ENCODE measurements at places on chromosomes 6 and 20.

- DNase-seq, result no peak
Observed at GRCh38 chr20:8335495-8336195, 203.6 kb downstream of the PLCB1 start.

GRCh38 chr6:15402406-15403045 is 156.7 kb downstream of the JARID2 start:
- no peak for DNase-seq

GRCh38 chr6:40054186-40054585 is 119.9 kb upstream of the MOCS1 start:
- DNase-seq, result no peak

GRCh38 chr6:158867381-158868121 is 48.4 kb upstream of the EZR start:
- DNase-seq, result no peak

- DNase-seq, result no peak
Observed at GRCh38 chr6:34143196-34143883, 2.5 kb downstream of the GRM4 start.

- DNase-seq, result no peak
Observed at GRCh38 chr6:136415351-136416007, 125.8 kb upstream of the BCLAF1 start.

- DNase-seq, result no peak
Observed at GRCh38 chr6:67231092-67231491, 1404.0 kb upstream of the ADGRB3 start.

- DNase-seq, result no peak
Observed at GRCh38 chr6:15264902-15265761, 19.3 kb downstream of the JARID2 start.

DNA sequence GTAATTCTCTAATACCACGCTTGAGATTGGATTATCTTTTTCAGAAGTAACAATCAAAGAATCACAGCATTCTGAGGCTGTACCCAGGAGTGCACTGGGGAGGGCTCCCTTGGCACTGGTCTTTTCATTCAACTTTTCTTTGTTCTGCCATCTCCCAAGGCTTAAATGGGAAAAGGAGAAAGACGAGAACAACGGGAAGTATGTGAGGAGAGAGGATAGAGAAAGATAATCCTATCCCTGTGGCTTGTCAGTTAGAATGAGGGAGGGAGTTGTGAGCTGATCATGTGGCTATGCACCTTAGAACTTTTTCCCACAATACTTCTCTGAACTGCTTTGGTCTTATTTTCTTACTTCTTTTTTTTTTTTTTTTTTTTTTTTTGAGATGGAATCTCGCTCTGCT is 83.1 kb downstream of the CAP2 start:
- no peak for DNase-seq

GRCh38 chr6:2725999-2726567 is 24.6 kb downstream of the MYLK4 start:
- DNase-seq, result no peak

GRCh38 chr6:18053555-18054445 is 66.4 kb upstream of the KIF13A start:
- no peak for DNase-seq

GRCh38 chr20:57435498-57436222 is 44.5 kb downstream of the RBM38 start:
- peak; percentile 12 for DNase-seq

DNA sequence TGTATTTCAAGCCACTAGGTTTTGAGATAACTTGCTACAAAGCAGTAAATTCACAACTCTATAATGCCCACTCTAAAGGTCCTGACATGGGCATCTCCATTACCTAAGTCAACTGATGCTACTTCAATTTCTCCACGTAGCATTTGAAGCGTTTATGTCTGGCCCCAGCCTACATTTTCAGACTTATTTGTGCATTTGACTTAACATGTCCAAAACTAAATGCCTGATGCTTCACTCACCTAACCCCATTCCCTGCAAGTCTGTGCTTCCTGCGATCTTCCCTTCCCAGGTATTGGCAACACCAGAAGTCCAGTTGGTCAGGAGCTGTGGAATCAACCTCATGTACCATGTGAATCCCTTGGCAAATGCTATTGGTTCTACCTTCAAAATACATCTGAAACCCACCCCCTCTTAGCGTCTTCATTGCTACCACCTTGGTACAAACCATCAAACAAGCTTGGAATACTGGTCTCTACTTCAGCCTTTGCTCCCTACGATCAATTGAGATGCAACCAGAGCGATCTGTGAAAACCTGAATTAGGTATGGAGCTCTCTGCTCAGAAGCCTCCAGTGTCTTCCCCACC is 12.8 kb upstream of the ZNFX1 start:
- no peak for DNase-seq

GRCh38 chr6:43791745-43792422 is 21.9 kb downstream of the VEGFA start:
- DNase-seq, result no peak

- DNase-seq, result no peak
Observed at GRCh38 chr6:148379966-148380713, 37.5 kb downstream of the SASH1 start.

- no peak for DNase-seq
Observed at GRCh38 chr6:111550195-111550594, 55.5 kb downstream of the TRAF3IP2 start.

DNA sequence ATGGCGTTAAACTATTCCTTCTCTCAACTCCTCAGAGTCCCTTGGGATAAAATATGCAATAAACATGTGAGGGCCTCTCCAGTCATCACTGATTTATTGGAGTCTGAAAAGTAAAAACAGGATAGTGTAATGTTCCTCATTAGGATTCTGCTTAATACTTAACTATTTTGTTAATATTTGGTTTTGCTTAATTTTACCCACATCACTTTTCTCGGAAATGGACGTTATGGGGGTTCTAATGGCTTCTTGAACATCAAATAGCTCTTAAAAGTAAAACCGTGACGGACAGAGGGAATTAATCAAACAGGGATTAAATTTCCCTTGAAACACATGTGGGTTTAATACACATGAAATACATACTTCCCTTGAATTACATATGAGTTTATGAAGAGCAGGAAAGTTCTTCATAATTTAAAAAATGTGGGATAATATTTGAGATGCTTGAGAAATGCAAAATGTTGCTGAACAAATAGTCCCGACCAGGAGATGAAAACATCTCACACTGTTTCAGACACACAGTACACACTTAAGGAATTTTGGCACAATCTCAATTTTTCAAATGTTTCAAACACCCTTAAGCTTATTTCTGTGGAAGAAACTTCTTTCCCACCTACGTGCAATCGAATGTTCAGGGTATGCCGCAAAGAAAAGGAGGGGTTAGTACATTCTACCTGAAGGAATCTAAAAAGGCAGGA is 38.4 kb upstream of the EIF2S2 start:
- no peak for DNase-seq

DNA sequence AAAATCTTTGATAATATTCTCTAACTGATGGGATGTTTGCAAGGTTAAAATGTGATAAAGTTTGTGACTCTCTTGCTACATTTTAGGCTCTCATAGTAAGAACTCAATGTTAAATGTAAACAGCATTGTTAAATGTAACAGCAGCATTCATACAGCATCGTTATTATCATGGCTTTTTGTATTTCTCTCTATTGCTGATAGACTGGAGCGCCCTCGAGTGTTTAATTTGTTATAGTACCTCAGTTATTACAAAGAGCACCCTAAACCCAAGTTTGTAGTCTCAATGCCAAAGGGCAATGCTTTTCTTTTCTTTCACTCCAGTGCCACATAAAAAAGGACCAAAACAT is 14.9 kb upstream of the TTPAL start:
- DNase-seq, result no peak

DNA sequence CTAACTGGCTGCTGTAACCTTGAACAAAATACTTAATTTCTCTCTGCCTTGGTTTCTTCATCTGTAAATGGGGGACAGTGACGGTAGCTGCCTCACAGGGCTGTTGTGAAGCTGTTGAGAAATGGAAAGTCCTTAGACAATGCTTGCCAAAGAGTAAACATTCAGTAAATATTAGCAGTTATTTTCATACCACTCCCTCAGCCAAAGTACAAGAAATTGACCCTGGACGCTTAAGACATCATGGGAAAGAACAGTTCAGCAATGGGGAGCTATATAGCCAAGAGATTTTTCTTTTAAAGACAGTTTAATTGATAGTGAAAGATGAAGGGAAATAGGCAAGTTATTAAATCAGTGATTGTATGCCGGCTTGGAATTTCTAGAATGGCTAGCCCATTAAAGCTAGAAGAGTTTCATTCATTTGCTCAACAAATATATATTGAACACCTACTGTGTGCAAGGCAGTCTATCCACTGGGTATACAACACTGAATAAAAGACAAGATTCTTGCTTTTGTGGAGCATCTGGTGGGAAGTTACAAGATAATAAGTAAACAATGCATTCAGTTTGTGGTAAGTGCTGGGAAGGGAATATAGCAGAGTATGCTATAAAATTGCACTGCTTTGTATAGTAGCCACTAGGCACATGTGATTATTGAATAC is 2.0 kb downstream of the CTNNBL1 start:
- no peak for DNase-seq

GRCh38 chr20:57818418-57819181 is 108.8 kb upstream of the PMEPA1 start:
- DNase-seq, result no peak

DNA sequence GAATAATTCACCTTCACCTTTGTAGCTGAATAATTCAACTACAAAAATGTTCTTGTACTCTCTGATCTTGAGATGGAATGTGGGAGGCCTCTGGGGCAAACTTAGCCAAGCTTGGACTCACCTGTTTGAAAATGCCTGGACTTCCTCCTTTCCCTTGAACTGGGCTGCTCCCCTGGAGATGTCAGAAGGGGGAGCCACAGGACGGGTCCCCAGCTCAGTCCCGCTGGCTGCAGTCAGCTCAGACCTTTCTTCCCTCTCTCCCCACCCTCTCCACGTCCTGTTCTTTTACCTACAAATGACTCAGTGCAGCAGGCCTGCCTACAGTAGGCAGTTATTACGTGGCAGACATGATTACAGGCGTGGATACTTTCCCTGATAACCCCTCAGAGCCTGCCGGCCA is 131.5 kb upstream of the RALGAPA2 start:
- DNase-seq, result no peak

DNA sequence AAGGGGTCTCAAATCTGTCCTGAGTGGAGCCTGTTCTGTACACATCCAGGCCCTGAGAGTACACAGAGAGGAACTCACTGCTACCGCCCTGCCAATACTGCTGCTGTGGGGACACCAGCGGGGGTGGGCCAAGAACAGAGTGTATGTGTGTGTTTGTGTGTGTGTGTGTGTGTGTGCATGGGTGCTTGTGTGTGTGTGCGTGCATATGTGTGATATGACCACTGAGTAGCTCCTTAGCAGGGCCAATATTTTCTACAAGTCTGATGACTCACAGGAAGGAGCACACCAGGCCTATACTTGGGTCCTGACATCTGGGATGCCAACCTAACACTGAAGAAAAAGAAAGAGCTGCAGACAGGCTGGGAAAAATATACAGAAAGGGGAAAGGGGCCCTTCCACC is 1.4 kb downstream of the RAET1E start:
- no peak for DNase-seq

DNA sequence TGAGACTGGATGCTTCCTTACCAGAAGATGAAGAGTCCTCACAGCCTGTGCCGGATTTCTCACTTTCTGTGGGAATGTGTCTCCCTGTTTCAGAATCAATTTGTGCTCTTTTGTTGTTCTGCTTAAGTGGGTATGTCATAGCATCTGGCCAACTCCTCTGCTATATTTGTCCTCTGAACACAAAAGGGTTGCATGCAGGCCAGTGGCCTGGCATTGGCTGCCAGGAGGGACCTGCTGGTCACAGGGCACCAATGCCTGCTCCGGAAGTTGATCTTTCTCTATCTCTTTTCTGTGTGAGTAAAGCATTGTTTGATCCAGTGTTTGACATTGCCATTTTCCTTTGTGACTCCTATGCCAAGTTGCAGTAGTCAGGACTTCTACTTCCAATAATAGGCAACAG is 47.8 kb downstream of the JARID2 start:
- DNase-seq, result no peak

DNA sequence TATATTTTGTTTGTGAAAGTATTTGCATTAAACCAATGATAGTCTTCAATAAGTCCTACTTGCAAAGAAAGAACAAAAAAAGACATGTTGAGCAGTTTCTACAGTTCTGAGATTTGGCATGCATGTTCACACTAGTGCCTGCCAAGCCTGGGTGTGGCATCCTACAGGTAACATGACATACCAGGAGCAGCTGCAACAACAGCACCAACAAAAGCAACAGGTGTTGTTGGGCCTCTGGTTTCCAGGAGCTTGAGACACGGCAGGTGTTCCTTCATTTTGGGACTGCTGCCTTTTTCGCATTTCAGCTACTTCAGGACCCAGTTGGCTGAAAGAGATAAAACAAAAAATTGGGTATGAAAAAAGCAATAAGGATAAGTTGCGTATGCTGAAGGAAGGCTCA is 41.2 kb upstream of the MTRF1L start:
- no peak for DNase-seq

- no peak for DNase-seq
Observed at GRCh38 chr6:3454273-3455010, 2.4 kb downstream of the SLC22A23 start.

DNA sequence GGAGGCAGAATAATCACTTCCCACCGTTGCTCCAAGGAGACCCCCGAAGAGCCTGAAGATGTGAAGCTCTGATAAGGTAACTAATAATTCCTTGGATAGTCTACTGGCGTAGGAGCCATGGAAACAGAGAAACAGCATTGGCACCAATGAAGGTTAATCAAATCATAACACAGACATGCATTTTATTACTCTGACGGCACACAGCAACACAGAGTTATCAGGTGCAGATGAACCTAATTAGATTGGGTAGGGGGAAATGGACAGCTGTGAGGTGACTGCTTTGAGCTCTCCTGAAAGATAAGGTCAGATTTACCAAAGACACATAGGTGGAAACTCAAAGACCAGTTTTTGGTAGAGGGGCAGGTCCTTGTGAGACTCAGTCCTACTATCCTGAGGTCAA is 544.0 kb upstream of the AGPAT4 start:
- DNase-seq, result no peak

DNA sequence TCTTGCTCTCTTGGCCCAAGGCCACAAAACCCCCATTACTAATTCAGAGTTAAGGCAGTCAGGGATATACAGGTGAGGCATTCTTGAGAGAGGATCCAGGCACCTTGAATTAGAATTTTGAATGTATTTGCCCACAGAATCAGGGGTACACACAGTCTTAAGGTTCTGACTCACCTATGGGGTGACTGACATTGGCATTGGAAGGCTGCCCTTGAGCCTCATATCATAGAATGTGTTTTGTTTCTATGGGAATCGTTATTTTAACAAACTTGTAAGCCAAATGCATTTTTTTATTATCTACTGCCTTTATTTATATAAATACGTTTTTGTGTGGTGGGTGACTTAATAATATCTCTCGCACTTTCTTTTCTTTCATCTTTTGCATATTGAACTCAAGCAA is 218.6 kb upstream of the CITED2 start:
- DNase-seq, result no peak

DNA sequence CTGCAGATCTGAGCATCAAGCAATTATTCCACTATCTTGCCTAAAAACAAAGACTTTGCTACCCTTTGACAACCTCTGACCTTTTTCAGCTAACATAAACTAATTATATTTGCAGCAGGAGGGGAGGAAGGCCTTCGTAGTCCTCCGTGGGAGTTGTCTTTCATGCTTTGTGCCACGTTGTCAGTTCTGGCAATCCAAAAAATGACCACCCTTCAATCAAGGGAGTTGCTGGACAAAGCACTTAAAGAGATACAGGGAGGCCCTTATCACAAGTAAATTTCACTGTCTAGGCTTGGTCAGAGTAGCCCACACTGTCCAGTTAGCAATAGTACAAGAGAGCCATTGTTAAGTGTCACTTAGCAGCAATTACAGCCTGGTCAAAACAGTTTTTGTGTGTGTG is 578.9 kb downstream of the HAO1 start:
- DNase-seq, result no peak

GRCh38 chr6:71478834-71479541 is 190.4 kb downstream of the OGFRL1 start:
- no peak for DNase-seq
